AG09309 (cell line): ENCODE measurements at places on chromosomes 11 and 22.

GRCh38 chr11:18723991-18724390 lies 2.0 kb downstream of the IGSF22 start:
- no peak for DNase-seq

DNA sequence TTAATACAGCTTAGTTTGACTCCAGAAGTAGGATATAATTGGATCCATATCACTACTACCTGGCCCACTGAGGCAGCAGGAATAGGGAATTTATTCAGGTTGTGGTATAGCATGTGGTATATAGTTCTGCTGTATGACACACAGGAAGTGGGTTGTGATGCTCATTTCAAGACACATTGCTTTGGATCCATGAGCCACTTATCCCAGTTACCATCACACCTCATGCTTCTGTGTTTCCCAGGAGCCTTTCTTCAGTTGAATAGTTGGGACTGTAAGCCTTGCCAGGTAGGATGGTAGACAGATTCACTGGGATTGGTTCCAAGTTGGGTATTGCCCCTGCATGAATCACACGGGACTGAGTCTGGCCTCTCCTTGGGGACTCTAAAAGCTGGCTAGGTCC lies 9.9 kb upstream of the SLC37A2 start:
- DNase-seq = no peak

DNA sequence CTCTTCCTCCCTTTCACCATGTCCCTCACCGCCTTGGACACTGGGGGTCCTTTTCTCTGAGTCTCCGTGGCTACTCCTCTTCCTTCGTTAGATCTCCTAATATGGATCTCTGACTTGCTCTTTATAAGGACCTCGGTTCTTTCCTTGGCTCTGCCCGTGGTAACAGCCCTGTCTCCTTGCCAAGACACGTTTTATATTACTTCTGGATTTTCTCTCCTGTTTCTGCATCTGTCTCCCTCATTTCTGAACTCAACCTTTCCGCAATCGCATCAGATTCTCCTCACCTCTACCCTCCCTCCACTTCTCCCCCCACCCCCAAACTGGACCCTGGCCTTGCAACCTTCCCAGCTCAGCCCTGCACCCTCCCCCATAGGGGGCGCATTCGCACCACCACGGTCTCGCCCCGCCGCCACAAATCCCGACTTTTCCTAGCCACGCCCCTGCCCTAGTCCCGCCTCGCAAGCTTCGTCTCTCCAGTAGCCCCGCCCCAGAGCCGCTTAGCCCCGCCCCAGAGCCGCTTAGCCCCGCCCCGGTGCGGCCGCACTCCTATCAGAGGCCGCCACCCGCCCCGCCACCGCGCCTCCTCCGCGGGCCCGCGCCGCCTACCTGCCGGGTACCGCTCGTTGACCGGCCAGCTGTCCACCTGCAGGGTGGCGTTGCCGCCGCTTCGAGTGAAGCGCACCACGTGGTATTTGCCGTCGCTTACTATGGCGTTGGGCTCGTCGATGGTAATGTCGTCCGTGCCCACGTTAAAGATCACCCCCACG lies 39.0 kb downstream of the SLC22A12 start:
- DNase-seq = no peak

GRCh38 chr11:3177931-3178330 lies 12.8 kb upstream of the OSBPL5 start:
- no peak for DNase-seq

DNA sequence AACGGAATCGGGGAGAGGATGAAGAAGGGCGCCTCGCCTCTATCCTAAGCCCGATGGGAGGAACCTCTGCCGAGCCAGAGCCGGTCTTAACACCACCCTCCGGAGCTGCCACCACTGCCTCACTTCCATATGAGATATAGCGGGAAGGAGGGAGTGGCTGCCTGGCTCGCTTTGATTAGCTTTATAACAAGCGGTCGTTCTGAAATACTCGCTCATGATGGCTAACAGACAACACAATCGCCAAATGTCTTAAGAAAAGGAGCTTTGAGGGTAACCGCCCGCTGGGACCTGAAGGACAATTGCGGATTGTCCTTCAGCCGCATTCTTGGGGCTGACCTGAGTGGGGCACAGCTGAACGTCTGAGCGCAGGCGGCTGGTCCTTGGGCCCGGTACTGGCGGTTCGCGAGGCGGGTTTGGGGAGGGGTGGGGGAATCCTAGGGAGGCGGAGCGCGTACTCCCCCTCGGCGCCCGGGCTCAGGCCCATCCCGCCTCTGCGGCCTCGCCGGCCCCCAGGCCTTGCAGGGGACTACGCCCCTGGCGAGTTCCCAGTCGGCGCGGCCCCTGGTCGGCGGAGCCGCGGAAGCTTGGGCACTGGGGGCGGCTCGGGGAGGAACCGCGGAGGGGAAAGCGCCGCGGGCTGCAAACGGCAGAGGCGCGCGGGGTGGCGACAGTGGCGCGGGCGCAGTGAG lies at the start of gene PLAAT5:
PLAAT5 (minus strand) TSS at position 617 of the 689 bp plus-strand sequence; CDS start at position 484, 133 bp downstream.
- DNase-seq = no peak

DNA sequence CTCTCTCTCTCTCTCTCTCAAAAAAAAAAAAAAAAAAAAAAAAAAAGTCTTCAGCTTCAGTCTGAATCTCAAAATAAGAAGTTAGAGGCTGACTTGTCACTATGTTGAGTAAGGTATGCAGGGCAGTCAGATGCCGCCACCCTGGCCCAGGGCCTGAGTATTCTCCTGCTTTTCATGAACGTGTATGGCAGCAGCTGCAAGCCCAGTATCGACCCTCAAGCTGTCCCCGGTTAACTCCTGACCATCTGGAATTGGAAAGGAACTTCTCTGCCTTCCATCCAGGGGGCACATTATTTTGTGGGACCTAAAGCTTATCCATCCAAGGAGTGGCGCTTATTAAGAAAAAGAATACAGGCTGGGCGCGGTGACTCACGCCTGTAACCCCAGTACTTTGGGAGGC lies 11.4 kb downstream of the MRGPRD start:
- no peak for DNase-seq

DNA sequence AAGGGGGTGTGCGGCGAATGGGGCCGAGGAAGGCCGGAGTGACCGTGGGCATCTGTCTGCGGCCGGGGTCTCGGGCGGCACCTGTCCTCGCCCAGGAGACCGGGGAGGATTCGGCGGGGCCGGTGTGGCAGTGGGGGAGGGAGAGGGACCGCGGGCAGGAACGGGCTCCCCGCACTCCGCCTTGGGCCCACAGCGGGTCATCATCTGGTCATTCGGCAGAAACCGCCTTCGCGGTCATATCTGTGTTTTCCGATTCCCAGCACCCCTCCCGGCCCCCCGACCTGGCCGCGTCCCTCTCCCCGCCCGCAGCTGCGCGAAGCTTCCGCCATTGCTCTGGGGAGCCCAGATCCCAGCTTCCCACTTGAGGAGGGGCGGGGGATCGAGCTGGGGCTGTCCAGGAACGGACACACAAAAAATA lies 824 bp upstream of the CBX6 start:
- no peak for DNase-seq

DNA sequence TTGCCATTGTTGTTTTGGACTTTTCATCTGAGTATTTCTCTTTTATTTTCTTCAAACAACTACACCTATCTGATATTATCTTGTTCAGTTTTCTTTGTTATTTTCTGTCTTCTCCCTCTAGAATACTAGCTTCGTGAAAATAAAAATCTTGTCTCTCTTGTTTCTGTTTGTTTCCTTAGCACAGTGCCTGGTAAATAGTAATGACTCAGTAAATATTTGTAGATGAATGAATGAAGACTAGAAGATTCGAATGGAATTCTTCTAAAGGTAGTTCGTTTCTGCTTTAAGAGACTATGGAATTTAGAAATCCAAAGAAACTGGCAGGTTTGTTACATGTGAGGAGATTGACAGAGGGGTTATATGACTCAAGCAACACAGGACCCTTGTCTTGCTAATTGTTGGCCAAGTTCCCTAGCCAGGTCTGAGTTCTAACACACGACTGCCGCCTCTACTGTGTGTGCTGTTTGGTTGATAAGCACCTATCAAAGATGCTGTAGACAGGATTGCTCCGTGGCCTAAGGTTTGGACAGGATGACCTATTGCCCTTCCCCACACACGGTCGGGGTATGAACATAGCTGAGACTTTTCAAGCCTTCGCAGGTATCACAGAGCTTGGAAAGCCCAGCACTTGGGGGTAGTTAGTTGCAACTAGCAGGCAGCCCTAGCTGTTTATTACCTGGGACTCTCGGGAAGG lies 831 bp upstream of the TMEM135 start:
- no peak for DNase-seq

- no peak for DNase-seq
Measured at GRCh38 chr11:9941991-9942390, 278.1 kb downstream of the SWAP70 start.

DNA sequence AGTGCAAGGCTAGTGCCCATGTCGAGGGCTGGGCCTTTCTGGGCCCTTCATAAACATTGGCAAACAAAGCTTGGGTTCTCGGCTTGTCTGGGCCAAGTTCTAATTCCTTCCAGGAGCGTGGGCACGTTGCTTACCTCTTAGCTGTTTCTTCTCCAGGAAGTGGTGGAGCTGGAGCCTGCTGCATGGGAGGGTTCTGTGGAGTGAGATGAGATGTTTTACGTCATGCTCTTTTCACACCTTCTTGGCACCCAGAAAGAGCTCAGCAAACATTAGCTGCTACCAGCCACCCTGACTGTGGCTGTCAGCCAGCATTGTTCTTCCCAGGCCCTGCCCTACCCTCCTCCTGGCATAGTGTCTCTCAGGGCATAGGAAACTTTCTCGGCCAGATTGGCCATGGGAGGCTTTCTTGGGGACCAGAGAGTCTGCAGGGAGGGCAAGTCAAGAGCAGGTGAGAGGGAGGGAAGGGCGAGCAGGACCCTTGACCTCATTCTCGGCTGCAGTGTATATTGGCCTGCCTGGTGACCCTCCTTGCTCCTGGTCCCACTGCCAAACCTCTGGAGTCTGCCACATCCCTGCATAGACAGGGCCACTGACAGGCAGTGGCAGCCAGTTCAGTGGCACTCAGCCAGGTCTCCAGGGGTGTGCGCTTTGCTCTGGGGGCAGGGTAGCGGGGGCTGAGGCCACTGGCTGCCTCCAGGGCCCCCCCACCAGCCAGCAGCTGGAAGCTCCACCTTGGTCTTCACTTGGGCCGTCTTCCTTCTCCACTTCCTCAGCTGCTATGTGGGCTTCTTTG lies 98.8 kb downstream of the BCR start:
- DNase-seq = no peak

GRCh38 chr11:103773059-103773458 lies 263.4 kb upstream of the DDI1 start:
- peak; percentile 59 for DNase-seq

GRCh38 chr11:61041755-61042518 lies 60.4 kb upstream of the CD5 start:
- DNase-seq = no peak

GRCh38 chr11:77569676-77570070 lies 20.1 kb upstream of the AQP11 start:
- no peak for DNase-seq

- DNase-seq = no peak
Measured at GRCh38 chr22:23684561-23685031, 6.2 kb upstream of the RGL4 start.

DNA sequence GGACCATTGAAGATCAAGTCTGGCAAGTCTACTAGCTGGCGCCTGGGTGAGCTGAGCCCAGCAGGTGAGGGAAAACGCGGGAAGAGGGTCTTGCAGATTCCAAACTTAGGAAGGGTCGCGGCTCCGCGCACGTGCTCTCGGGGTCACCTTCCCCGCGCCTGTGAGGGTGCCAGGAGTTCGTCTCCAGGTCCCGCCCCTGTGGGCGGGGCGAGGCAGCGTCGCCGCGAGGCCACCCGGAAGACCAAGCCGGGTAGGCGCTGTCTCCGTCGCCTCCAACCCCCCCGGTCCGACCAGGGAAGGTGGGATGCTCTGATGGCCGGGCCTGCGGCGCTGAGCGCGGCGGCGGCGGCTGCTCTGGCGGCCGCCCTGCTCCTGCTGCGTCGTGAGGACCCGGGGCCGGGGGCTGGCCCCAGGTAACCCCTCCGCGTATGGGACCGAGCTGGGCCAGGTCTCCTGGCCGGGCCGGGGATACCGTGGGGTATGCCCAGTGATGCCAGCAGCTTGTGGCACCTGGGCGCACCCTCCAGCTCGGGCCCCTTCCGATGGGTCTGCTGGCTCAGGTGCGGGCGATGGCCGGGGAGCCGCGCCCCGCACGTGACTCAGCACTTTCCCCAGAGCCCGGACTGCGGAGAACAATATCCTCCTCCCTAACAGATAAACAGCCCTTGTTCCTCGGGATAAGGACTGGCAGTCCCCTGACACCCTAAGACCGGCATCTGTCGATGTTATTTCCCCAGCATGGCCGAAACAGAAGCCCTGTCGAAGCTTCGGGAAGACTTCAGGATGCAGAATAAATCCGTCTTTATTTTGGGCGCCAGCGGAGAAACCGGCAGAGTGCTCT lies at the start of gene HTATIP2:
HTATIP2 (plus strand) TSS at position 215 of the 841 bp plus-strand sequence; CDS start at position 739, 524 bp downstream.
- no peak for DNase-seq

DNA sequence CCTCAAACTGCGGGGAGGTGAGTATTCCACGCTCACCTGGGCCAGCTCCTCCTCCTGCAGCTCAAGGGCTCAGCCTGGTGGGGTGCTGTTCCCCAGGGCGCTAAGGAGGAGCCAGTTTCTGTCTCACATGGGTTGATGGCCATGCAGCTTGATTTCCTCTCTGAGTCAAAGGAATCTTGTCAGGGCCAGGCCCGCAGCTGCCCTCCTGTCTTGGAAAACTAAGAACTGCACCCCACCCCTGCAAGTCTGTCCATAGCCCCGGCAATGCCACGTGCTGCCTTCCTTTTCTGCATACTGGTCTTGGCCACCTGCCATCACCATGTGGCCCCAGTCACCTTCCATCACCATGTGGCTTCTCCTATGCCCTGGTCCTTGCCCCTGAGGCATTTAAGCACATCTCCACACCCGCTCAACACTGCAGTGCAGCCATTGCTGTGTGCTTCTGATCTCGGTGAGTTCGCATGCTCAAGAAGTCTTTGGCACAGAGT lies 35.2 kb upstream of the CLDN5 start:
- no peak for DNase-seq

GRCh38 chr22:17964156-17964555 lies 60.2 kb downstream of the MICAL3 start:
- DNase-seq = no peak

DNA sequence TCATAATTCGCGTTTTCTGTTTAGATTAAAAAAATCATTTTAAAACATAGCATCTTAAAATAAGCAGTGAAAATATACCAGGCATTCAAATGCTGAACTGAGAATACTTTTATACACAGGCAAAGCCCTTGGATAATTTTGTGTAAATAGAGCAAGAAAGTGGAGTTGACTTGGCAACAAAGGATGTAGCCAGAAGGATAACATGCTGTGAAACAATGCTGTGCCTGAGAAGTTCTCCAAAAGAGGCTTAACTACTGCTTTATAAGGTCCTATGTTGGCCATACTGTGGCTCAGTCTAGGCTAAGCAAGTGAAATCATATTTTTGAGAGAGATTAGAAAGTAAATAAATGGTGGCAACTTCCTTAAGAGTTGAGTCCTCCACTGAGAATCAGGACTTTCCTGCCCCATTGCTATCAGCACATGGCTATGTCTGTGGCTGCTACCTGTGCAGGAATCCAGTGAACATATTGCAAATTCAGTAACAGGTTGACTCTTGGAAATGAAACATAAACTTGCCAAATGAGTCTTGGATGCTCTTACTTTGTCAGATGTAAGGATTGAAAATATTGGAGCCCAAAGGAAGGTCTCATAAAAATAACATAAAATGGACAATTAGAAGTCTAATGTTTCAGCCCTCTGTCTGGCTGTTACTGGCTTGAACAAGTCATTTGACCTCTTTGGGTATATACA lies 448.9 kb downstream of the LRRC4C start:
- no peak for DNase-seq

GRCh38 chr22:37045958-37046357 lies 5.6 kb upstream of the KCTD17 start:
- DNase-seq = no peak
